ENCODE measurements at places on chromosomes 6 and 20. TPM values are rescaled to one million over a fixed set of nuclear protein-coding genes. Genes with fewer than 3 reads are reported as not detected.

Gene ECHDC1
- total RNA-seq, result 61.7 TPM

Gene POPDC3
- not detected for total RNA-seq

Gene FOXF2
- not detected for total RNA-seq

DNA sequence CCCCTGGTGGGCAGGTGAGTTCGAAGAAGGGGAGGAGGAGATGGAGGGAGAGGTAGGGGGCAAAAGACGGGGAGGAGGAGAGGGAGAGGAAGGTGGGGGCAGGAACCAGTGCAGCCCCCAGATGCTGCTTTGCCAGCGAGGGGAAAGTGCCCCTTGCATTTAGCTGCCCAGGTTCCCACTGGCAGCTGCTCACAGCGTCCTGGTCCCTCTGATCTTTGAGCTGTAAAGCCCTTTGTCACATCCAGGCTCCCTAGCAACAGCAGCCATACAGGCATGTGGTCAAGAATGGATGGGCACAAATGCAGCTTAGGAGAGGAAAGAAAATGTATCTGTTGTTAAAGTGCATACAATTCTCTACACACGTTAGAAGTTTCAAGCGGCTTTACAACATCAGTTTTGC is 160.9 kb downstream of the CD83 start:
- H3K36me3 ChIP-seq, result no peaks in the 10 kb centered on the region
- no peak overlapping the region for H3K27ac ChIP-seq
- no peak for DNase-seq
- H3K27me3 ChIP-seq, result no peaks in the 10 kb centered on the region

- no peak overlapping the region for H3K4me3 ChIP-seq
- H3K27ac ChIP-seq, result no peak overlapping the region
- no peak for DNase-seq
- peaks cover 3% of the 10 kb centered on the region for H3K27me3 ChIP-seq
Observed at GRCh38 chr20:57947421-57948179, 237.8 kb upstream of the PMEPA1 start.

DNA sequence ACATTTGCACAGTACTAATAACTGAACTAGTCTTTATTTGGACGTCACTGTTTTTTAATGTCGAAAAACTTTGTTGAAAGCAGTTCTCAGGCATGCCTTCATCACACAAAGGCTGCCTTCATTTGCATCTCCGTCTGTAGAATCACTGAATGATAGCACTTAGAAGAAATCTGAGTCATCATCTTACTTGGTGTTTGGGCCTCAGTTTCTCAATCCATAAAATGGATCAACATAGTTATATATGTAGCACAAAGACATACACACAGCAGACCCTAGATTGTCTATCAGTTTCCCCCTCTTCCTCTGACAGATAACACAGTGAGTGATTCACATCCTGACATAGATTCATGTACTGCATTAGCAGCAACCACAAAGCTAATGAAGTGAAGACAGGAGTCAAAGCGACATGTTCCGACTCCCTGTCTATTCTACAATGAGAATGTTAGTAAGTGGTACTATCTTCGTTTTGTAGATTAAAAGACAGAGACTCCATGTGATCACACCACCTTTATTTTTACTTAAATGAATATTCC is 80.4 kb upstream of the PDE10A start:
- no peaks in the 10 kb centered on the region for H3K36me3 ChIP-seq
- no peaks in the 10 kb centered on the region for H3K4me1 ChIP-seq
- DNase-seq, result no peak
- no peak overlapping the region for H3K4me3 ChIP-seq
- no peaks in the 10 kb centered on the region for H3K27me3 ChIP-seq

Data from activated naive CD8-positive, alpha-beta T cell treated with anti-CD3 and anti-CD28 coated beads for 36 hours (primary cell).